Aorta (tissue), 5 donors: ENCODE measurements at places on chromosomes 12 and 14.

- no peak for DNase-seq
Observed at GRCh38 chr12:67692135-67692534, 43.6 kb downstream of the DYRK2 start.

GRCh38 chr14:63902375-63902976, 49.7 kb downstream of the SYNE2 start:
- no peak for DNase-seq

DNA sequence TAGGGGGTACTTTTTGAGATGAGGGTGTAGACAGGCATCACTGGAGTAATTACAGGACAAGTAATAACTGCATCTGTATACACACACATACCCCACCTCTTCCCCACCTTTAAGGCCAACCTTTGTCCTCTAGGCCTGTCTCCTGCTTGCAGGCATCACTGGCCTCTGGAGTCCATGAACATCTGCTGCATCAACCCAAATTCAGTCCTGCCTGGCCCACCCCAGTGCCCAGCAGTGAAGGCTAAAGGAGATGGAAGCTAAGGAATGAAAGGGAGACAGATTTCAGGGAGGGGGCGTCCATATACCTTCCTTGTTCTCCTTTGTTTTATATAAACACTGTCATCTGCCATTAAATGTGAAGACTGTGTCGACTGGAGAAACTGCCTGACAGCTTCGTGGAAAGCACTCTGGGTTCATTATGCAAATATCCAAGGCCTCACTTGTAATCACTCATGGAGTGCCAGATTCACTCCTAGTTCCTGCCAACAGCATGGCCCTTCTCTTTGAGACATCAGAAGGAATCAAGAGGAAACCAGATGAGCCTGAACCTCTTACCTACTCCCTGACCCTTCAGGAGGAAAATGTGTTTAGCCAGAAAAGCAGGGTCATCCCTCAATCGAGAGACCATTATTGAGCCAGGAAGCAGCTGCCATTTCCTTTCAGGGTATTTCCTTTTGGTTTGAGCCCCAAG, 64.4 kb downstream of the SERPINA3 start:
- peak; percentile 17 for DNase-seq

GRCh38 chr12:80377140-80377794, 66.8 kb upstream of the PTPRQ start:
- DNase-seq: no peak

GRCh38 chr12:70920251-70920851, at the start of gene PTPRR:
Gene PTPRR, minus strand, starts transcription at chr12:70920738. Its CDS starts 348 bp downstream, at chr12:70920390.
- DNase-seq: peak; percentile 72

DNA sequence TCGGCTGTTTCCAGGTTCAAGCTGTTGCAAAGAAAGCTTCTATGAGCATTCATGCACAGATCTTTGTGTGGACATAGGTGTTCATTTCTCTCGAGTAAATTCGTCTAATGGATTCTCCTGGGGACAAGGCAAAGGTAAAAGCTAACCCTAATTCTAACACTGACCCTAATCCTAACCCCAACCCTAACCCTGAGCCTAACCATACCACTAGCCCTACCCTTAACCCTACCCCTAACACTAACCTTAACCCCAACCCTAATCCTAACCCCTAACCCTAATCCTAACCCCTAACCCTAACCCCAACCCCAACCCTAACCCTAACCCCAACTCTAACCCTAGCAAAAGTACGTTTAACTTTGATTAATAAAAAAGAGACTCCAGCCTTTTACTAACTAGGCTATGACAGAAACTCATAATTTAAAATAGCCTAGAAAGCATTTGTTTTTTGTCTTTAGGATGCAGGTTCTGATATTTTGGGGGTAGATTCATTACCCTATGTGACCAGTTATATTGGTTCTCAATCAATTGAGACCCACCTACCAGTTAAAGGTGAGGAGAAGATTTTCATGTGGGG, 27.6 kb upstream of the RFLNA start:
- no peak for DNase-seq

- no peak for DNase-seq
Observed at GRCh38 chr14:82309199-82309598, 775.5 kb upstream of the SEL1L start.

- DNase-seq: no peak
Observed at GRCh38 chr12:94725375-94726168, 75.2 kb upstream of the TMCC3 start.

GRCh38 chr14:35159742-35160409, 37.5 kb downstream of the PRORP start:
- DNase-seq: no peak
